ENCODE measurements at places on chromosomes 6 and 20.
A peak's percentile ranks its signal among the peaks of the same experiment; 100 is the strongest.

- DNase-seq, result no peak
These were observed 63.9 kb upstream of the IFNGR1 start for GRCh38 chr6:137283080-137283479.

GRCh38 chr6:139029470-139030227 lies 1.1 kb downstream of the ABRACL start:
- DNase-seq, result peak; percentile 86

- DNase-seq, result peak; percentile 55
These were observed 262.0 kb downstream of the CDC5L start for GRCh38 chr6:44649365-44650025.

GRCh38 chr6:130037207-130037811 lies 18.9 kb downstream of the L3MBTL3 start:
- no peak for DNase-seq

- DNase-seq, result no peak
These were observed 76.9 kb downstream of the CD83 start for GRCh38 chr6:14194483-14194882.

DNA sequence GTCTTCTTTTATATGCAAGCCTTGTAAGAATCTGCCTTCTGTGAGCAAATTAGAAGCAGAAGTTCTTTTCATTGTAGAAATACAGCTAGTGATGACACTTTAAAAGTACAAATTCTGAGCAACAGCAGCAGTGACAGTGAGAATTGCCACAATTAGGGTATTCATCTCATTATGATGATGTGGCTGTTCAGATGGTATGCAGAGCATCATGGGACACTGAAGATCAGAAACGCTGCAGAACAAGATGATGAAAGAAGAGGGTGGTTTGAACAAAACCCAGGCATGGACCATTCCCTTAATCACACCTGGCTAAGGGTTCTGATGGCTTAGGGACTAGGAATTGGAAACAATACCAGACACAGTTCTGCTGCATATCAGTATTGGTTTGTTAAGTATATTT lies 312.7 kb upstream of the TBX18 start:
- DNase-seq, result peak; percentile 5

DNA sequence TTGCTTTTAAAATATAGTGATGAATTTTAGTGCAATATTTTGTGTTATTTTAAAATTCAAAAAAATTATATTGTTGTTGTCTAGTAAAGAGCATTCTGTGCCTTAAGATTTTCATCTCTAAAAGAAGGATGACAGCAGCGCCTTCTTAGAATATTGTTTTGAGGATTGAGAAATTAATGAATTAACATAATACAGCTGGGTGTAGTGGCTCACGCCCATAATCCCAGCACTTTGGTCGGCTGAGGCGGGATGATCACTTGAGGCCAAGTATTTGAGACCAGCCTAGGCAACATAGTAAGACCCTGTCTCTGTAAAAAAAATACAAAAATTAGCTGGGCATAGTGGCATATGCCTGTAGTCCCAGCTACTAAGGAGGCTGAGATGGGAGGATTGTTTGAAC lies 6.8 kb downstream of the TIAM2 start:
- no peak for DNase-seq

DNA sequence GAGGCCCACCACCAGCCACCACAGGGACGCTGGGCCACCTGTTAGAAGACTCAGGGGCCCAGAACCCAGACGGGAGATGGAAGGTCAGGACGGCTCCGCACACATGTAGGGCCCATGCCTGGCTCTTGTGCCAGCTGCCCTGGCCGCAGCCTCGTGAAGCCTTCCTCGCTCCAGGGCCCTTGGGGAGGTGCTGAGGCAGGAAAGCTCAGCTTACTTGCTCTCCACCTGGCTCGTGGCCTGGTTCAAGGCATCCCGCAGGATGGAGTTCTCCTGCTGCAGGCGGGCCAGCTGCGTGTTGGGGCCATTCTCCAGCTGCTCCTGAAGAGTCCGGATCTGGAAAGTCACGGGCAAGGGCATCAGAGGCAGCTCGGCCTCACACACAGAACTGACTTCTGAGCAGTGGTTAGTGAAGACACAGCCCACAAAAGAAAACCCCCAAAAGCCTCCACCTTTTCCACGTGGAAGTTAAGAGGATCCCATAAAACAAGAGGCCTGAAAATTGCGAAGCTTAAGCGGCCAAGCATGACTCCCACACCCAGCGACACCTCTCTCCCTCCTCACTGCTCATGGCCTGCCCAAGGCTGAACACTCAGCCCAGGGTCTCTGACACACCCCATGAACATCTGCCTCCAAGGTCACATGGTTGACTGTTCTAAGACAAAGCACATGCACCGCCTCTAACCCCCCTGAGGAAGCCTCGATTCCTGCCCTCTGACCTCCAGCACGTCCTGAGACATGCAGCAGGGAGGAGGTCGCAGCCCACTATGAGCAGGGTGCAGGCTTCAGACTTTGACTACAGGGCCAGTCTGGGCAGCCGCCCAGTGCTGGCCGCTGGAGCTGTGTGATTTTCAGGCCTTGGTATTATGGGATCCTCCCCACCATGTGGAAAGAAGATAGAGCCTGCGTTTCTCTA lies 46.5 kb downstream of the RRBP1 start:
- DNase-seq, result no peak

- DNase-seq, result no peak
These were observed at the start of gene PAK5 for GRCh38 chr20:9838378-9839295. Gene PAK5, minus strand, starts transcription at chr20:9839076. Its CDS starts 194,748 bp downstream, at chr20:9644328.

DNA sequence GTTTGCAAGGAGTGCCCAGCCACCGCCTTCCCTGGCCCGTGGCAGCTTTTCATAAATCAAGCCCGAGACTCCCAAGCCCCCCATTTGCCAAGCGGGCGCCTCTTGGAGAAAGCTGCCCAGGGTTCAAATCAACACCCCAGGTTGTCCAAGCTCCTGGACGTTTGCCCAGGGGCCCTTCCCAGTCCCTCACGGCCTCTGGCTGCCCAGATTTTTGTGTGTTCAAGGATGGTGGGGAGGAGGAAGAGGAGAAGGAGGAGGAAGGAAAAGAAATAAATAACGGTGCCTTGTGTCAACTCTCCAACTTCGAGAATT lies 20.6 kb upstream of the NFATC2 start:
- no peak for DNase-seq

DNA sequence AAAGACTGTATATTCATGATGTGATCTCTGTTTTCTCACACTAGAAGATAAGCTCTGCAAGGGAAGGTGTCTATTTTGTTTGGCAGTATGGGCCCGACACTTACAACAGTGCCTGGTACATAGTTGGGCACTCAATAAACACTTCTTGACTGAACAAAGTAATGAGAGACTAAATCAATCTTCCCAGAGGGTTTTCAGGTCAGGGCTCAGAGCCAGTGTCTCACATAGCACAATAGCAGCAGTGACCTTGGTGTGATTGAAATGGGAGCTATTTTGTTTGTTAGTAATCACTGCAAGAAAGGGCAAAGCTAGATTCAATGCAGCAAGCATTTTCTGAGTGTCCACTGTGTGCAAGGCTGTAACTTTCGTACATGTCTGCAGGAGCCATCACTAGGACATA lies 26.4 kb upstream of the GCM1 start:
- no peak for DNase-seq

DNA sequence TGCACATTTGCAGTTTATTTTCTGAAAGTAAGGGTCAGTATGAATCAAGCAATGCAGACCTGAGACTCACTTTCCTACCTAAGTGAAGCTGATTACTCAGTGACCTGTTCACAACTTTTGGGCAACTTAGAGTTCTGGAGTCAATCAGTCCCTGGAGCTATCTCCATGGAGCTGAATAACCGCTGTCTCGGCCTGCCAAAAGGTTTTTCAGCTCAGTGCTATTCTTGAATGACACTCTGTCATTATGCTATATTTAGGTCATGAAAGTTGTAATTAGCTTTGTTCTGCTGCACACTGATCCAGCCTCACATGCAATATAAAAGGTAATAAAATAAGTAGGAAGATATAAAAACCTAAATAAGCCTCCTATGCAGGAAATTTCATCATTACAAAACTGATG lies 356.0 kb downstream of the BMP2 start:
- DNase-seq, result no peak

GRCh38 chr6:42263165-42263728 lies 45.6 kb upstream of the MRPS10 start:
- no peak for DNase-seq

DNA sequence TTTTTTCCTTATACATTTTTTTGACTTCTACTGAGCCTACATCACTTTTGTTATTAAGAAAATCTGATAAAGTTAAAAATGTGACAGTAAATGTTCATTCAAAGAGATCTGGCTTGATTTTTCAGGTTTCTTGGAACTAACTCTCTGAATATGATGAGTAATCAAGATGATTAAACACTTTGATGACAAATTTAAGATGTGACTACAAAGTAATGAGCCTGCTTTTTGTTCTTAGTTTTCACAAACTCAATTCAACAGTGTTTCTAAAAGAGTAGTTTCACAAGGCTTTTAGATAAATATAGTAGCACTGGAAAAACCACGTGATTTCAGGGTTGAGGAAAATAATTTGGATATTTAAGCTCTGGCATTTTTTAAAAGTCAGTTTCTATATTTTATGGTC lies 37.9 kb upstream of the HDDC2 start:
- no peak for DNase-seq

GRCh38 chr20:31908424-31908823 lies 38.0 kb downstream of the TTLL9 start:
- no peak for DNase-seq

GRCh38 chr20:2237059-2237458 lies 58.7 kb upstream of the TGM3 start:
- peak; percentile 85 for DNase-seq

- no peak for DNase-seq
These were observed 3.6 kb downstream of the DTNBP1 start for GRCh38 chr6:15659181-15659580.

DNA sequence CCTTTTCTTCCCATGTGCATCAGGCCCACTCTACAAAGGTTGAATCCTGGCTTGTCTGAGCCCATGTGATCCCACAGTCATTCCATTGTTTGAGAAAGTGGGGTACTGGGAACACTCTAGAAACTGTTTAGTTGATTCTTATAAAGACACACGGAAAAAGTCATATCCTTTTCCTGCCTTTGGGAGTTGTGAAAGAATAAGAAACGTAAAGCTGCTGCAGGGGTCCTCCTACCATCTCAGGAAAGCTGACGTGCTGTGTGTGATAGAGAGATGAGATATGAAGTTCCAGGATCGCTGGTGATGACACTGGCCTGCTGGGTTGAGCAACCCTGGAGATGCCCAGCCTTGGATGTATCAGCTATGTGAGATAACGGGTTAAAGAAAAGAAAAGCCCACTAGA lies 21.3 kb upstream of the HLA-DRB5 start:
- no peak for DNase-seq

DNA sequence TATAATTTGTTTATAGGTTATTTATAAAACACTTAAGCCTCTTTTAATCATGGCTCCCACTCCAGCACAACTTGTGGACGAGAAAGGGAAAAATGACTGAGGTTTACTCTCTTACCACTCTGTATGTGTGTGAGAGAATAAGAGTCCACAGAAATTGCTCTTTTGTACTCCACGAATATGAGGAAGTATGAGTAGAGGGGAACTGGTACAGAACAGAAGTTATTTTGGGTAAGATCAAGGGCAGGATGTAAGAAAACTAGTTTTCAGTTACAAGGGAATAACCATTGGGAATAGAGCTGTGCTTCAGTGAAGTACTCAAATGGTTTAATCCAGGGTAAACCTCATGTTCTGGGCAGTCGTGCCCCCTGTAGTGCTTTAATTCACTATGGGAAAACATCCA lies 72.6 kb downstream of the REV3L start:
- no peak for DNase-seq

- no peak for DNase-seq
These were observed 48.6 kb downstream of the BFSP1 start for GRCh38 chr20:17482536-17482935.

GRCh38 chr20:49320460-49320859 lies 42.6 kb upstream of the ZNFX1 start:
- peak; percentile 31 for DNase-seq

- DNase-seq, result peak; percentile 78
These were observed 1.9 kb downstream of the RAB32 start for GRCh38 chr6:146545581-146545980.

DNA sequence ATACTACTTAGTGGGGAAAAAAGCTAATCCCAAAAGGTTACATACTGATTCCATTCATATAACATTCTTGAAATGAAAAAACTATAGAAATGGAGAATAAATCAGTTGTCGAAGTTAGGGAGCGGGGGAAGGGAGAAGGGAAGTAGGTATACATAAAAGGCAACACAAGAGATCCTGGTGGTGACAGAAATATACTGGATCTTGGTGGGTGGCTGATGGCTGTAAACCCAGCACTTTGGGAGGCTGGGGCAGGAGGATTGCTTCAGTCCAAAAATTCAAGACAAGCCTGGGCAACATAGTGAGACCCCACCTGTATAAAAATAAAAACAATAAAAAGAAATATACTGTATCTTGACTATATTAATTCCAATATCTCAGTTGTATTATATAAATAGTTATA lies 105.7 kb upstream of the LGSN start:
- no peak for DNase-seq
